Activated T-helper 1 cell treated with Interleukin-2 at 50 U/mL for 16 hours (primary cell): ENCODE measurements at places on chromosomes 2 and 18.

GRCh38 chr2:37154785-37155184 lies 2.0 kb downstream of the EIF2AK2 start:
- no peak for DNase-seq

GRCh38 chr2:186883666-186884065 lies 34.7 kb upstream of the ZSWIM2 start:
- DNase-seq = no peak

DNA sequence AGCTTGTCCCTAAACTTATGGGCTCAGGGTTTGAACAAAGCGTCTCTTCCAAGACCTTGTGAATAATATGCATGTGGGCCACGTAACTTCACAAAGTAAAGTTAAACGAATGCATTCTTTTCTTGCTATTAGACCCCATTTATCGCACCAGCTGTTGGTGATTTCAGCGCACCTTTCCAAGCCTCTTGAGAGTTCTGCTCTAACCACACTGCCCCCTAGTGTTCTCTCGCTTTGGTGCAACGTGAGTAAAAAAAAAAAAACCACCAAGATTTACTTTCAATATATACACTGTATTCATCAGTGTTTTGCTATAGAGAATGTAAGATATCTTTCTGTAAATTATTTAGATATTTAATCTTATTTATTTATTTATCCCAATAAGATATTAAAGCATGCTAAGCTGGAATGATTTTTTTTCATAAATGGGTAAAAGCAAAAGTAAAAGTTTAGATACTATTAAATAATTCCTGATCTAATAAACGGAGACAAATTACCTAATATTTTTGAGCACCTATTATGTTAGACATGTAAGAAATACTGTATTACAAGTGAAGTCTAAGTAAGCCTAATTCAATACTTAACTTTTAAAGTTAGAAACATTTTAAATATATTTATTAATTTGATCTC lies 459.5 kb downstream of the DLGAP1 start:
- no peak for DNase-seq

- no peak for DNase-seq
Measured at GRCh38 chr18:74778191-74778847, 180.6 kb downstream of the ZNF407 start.

DNA sequence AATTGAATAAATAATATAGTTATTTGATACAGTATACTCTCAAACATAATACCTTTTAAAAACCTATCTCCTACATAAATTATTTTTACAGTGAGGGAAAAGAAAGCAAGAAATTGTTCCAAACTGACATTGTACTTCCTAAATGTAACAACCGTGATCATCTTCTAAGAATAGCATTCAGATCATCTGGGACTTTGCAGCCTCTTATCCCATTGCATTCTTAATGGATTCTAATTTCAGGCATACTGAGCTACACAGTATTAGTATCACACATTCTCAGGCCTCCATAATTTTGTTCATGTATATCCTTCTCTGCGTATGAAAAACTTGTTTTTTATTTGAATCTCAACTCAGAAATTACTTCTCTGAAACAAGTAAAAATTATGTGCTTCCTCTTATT lies 1134.7 kb upstream of the CDH2 start:
- no peak for DNase-seq

DNA sequence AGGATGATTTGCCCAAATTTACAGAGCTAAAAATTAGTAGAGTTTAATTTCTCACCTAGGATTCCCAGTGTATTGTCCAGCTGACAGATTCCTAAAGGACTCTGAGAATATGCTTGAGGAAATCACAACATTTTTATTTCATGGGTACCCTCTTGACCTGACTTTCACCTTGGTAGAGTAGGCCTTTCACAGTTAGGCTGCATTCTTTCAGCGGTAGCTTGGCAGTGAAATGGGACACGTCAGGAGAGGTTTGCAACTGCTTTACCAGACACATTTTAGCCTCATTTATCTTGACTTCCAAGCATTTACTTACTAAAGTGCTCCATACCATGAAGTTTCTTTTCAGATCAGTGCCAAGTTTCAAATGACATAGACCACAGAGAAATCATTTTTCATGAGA lies 937.9 kb upstream of the LRRTM1 start:
- DNase-seq = no peak

DNA sequence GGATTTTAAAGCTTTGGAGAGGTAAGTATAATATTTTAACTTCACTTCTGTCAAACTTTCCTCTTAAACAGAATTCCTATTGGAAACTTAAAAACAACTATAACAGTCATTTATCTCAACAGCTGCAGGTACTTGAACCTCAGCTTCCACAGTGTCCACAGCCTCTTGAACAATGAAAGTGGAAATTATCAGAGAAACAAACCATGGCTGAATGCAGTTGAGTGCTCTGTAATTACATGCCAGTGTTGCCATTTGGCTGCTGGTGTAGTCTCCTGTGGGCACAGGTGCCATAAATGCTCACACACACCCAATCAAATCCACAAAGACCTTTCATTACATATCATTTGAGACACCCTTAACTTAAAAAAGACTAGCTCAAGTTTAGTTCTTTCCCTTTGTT lies 125.1 kb downstream of the CPS1 start:
- DNase-seq = no peak

- no peak for DNase-seq
Measured at GRCh38 chr18:36205166-36205565, 17.9 kb downstream of the MOCOS start.

DNA sequence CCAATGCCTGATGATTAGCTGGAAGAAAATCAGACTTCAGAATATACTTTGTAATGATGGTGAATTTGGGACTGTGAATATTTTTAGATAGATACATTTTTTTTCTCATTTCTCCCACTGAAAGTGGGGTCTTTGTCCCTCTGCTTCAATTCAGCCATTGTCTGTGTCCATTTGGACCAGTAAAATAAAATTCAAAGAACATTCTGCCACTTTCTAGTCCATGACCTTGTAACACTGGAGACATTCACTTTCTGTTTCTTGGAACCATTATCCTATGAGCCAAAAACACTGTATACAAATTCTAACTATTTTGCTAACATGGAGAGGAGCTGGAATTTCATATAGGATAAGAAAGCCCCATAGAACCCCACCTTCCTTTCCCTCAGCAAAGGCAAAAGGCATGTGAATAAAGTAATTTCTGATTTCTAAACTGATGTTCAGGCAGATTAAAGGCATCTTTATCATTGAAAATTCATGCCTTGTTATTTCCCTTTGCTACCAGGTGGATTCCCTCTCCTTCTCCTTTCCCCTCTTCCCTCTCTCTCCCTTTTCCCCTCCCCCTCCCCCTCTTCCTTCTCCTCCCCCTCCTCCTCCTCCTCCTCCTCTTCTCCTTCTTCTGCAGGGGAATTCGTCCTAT lies 2010.4 kb upstream of the LRRTM1 start:
- DNase-seq = no peak

DNA sequence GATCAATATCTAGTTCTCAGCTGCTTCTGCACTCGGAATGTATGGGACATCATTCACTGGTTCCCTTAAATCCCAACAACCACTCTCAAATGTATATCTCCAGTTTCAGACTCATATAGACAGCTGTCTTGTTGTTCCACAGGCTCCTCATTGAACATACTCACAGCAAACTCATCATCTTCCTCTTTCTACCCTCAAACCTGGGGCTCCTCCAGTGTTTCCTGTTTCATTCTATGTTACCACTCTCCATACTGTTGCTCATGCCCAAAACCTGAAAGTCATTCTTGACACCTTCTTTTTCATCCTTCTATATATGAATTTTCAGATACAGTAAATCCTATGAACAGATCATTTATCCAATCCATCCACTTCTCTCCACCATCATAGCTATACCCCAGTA lies 18.7 kb upstream of the REL start:
- DNase-seq = no peak

DNA sequence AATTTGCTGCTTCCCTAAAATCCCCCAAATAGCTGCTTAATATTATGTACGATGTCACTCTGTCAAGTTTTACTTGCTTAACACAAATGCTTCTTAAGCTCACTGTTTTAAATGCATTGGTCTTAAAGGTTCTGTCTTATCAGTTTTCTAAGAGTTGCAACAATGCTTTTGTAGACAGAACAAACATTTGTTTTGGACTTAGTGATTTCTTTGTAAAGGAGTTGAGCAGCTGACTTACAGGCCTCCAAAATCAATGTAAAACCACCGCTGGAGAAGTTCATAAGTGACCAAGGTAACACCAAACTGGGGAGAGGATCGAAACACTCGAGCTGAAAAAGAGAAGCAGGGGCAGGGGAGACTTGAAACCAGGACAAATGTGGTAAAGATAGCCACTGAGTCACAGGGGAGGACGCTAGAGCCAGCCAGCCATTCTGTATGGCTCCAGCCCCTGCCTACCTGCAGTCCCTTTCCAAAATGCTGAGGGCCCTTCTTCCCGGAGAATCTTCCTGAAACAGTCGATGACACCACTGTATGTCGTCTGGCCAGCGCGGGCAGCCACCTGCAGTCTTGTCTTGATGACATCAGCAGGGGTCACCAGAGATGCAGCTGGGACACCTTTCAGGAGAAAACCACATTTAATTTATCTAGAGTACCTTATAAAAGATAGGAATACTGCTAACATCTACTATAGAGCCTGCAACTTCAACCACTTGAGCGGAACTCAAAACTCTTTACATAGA lies 100.2 kb downstream of the DYNC1I2 start:
- DNase-seq = no peak
